ENCODE measurements at places on chromosomes 1 and 21.

DNA sequence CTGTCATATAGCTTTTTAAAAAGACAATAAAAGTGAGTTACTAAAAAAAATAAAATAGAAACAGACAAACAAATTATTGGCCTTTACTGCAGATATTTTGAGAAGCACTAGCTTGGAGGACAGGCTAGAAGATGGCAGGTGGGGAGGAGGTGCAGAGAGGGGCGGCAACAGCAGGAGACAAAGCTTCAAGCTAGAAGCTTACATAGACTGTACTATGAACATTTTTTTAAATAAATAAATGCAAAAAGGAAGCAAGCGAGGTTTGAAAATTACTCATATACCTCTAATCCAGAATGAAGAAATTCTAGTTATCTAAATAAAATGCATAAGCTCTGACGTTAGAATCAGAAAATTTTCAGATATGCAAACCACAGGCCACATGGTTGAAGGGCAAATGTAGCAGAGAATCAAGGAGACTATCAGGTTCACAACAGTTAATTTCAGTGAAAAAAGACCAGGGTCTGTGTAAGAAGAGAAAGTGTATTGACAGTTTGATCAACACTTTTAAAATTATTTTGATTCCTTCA is 54.9 kb downstream of the NRIP1 start:
- DNase-seq: no peak

GRCh38 chr1:221440658-221441057 is 301.2 kb downstream of the DUSP10 start:
- peak; percentile 17 for DNase-seq

GRCh38 chr1:7847599-7847998 is 5.3 kb downstream of the UTS2 start:
- no peak for DNase-seq

DNA sequence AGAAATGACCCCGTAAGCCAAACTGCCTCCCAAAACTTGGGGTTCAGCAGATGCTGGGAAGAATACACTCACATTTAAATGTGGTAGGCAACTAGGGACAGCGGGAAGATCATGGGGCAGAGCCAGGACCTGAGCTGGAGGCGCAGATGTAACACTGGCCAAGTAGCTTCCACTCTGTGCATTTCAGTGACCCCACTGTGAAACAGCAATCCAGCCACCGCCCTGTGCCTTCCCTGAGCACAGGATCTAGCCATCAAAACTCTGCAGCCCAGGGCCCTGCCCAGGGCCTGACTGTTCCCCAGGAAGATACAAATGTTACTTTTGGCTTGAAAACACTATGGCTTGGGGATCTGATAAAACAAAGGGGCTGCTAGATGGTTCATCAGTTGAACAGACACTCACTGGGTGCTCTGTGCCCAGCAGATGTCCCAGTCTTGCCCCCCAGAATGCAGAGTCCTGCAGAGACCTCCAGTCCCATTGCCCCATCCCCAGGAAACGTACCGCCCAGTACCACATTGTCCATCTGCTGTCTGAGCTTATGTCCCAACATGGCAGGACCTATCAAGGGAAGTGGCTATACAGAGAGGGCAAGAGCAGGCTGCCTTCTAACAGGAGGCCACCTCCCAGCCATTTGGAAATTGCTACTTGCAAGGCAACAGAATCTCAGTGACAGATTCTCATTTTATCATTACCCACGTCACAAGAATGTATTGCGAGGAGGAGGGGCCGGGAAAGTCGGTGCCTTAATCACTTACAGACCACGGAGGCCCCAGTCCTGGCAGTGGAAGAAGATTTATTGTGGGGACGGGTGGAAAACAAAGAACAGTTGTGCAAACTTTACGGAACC is 124.0 kb downstream of the DMRTB1 start:
- no peak for DNase-seq

- DNase-seq: no peak
Measured at GRCh38 chr21:41852151-41852928, 26.8 kb downstream of the PRDM15 start.

- no peak for DNase-seq
Measured at GRCh38 chr1:182196897-182197870, 135.7 kb upstream of the ZNF648 start.
